Activated CD4-positive, alpha-beta T cell treated with anti-CD3 and anti-CD28 coated beads, Interleukin-2, amount 10 ng/mL, durations not matched to agents 7 days and 5 days (primary cell): ENCODE measurements at places on chromosomes 12 and 14. TPM values are rescaled to one million over a fixed set of nuclear protein-coding genes. Genes with fewer than 3 reads are reported as not detected.

DNA sequence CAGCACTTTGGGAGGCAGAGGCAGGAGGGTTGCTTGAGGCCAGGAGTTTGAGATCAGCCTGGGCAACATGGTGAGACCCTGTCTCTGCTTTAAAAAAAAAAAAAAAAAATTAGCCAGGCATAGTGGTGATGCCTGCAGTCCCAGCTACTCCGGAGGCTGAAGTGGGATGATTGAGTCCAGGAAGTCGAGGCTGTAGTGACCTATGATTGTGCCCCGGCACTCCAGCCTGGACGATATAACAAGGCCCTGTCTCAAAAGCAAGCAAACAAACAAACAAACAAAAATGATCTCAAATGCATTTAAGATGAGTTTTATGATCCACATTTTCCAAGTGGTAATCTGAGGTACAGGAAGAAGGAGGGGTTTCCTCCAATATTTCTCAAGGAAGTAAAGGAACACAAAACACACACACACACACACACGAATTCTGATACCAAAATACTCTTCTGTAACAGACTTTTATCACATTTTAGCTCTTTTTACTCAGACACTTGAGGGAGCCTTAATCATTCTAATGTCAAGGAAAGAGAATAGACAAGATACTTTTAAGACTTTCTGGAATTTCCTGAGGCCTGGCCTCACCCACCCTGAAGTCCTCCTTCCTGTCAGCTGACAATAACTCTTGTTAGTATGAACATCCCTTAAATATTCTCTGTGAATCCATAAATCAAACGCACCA, 44.4 kb upstream of the CERS5 start:
- peak overlapping the region; percentile 37 for H3K4me3 ChIP-seq
- no peaks in the 10 kb centered on the region for H3K27me3 ChIP-seq
- H3K4me1 ChIP-seq, result peaks cover 33% of the 10 kb centered on the region
- peak overlapping the region; percentile 88 for H3K27ac ChIP-seq

DNA sequence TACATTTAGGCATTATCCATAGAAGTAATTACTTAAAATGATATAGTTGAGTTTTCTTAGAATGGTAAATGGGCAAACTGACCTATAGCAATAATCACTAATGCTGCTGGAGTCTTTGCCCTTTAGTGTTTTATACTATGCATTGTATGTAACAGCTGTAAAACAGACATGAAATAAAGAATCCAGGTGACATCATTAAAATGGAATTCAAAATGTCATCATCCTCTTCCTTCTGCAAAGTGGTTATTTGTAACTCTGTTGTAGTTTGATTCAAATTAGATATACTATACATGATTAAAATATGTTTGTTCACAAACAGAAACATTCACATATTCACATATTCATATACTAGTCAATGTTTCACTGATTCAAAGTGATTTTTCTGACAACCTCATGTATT, 598.8 kb downstream of the SLC16A7 start:
- no peaks in the 10 kb centered on the region for H3K27me3 ChIP-seq
- no peak overlapping the region for H3K4me3 ChIP-seq
- no peak overlapping the region for H3K27ac ChIP-seq
- DNase-seq, result no peak

DNA sequence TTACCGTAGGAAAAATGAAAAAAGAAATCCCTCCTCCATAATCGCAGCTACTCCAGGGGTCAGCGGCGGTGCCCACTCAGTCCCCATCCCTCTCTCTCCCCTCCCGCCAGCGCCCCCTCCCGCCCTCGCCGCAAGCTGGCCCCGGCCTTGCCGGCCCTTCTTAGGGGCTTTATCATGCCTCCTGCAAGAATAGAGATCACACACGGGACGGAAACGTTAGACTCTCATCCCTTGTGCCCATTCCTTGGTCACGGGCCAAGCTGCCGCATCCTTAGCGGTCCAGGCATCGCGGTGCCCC, 692 bp upstream of the COX14 start:
- H3K4me1 ChIP-seq, result peaks cover 30% of the 10 kb centered on the region
- no peaks in the 10 kb centered on the region for H3K27me3 ChIP-seq
- no peak for DNase-seq
- peak overlapping the region; percentile 97 for H3K27ac ChIP-seq
- H3K4me3 ChIP-seq, result peak overlapping the region; percentile 89
- peaks cover 11% of the 10 kb centered on the region for H3K36me3 ChIP-seq

Gene SLC39A2
- 0.25 TPM for total RNA-seq

Gene CYP27B1
- total RNA-seq, result 1.9 TPM

Gene SERPINA6
- not detected for total RNA-seq
